ENCODE measurements at places on chromosomes 7 and 10.

DNA sequence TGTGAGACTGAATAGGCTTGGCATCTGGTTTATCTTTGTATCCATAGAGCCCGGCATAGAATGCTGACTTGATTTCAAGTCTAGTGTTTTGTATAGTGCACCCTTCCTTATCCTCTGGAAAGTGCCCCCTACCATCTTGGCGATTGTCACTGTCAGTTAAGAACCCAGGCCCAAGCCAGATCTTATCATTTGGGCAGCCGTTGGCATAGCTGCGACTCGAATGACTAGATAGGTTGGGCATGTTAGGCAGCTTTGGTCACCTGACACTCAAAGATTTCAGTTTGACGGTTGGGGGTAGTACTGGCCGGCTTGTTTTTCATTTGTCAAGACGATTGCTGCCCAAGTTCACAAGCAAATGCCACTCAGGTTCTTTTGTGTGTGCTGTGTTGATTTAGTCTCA lies 6.6 kb downstream of the NIPSNAP2 start:
- no peak for DNase-seq

GRCh38 chr7:15643000-15643705 lies 43.3 kb downstream of the MEOX2 start:
- DNase-seq: no peak

GRCh38 chr7:54080525-54080924 lies 461.6 kb upstream of the VSTM2A start:
- no peak for DNase-seq

- no peak for DNase-seq
Measured at GRCh38 chr10:11782793-11783557, 40.2 kb upstream of the PROSER2 start.

DNA sequence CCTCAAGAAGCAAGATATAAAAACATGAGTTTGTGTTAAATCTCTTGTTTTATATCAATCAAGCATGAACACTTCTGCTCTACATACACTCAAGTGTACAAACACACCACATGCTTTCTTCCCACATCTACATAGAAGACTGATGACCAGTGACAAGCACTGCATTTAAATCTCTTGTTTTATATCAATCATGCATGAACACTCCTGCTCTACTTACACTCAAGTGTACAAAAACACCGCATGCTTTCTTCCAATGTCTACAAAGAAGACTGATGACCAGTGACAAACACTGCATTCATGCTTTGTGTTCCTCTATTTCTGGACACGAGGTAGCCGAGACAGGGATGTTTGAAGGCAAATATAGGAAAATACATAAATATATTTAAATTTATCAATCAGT lies 642.0 kb upstream of the PFKP start:
- DNase-seq: no peak

- no peak for DNase-seq
Measured at GRCh38 chr10:13019280-13019679, 17.8 kb upstream of the CCDC3 start.

- DNase-seq: no peak
Measured at GRCh38 chr7:48781752-48782151, 142.6 kb upstream of the CDC14C start.

- DNase-seq: no peak
Measured at GRCh38 chr7:159024280-159024951, 120.3 kb downstream of the VIPR2 start.

DNA sequence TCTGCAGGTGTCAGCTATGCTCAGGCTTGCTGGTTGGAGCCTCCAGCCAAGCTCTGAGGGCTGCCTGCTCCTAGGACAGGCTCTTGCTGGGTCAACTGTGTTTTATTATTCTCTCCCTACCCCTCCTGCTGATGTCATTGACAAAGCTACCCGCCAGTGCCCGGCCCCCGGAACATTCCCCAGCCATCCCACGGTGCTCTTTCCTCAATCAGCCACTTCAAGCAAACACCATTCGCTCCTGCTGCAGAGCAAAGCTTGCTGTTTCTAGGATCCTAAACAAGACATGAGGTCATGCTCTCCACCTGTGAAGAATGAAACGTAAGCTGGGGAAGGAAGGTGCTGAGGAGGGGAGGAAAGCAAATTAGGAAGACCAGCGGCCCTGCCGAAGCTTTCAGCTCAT lies 2.1 kb upstream of the C10orf71 start:
- DNase-seq: no peak

GRCh38 chr7:9691286-9691685 lies 1257.9 kb downstream of the NXPH1 start:
- DNase-seq: no peak

- no peak for DNase-seq
Measured at GRCh38 chr7:28681693-28682310, 269.5 kb downstream of the CREB5 start.

DNA sequence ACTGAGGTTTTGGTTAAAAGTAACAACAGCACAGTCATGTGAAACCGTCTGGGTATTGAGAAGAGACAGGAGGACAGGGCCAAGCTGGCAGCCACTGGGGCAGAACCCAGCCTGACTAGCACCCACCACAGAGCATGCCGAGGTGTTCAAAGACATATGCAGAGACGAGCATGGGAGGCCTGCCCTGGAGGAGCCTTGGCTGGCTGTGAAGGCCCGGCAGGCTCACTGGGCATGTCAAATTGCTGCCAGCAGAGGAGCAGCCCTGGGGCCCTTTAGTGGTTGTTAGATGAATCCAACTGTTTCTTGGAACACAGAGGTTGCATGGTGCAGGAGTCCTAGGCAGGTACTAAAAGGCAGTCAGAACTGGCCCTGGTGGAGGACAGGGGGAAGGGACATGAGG lies 5.0 kb upstream of the GDF2 start:
- DNase-seq: no peak

DNA sequence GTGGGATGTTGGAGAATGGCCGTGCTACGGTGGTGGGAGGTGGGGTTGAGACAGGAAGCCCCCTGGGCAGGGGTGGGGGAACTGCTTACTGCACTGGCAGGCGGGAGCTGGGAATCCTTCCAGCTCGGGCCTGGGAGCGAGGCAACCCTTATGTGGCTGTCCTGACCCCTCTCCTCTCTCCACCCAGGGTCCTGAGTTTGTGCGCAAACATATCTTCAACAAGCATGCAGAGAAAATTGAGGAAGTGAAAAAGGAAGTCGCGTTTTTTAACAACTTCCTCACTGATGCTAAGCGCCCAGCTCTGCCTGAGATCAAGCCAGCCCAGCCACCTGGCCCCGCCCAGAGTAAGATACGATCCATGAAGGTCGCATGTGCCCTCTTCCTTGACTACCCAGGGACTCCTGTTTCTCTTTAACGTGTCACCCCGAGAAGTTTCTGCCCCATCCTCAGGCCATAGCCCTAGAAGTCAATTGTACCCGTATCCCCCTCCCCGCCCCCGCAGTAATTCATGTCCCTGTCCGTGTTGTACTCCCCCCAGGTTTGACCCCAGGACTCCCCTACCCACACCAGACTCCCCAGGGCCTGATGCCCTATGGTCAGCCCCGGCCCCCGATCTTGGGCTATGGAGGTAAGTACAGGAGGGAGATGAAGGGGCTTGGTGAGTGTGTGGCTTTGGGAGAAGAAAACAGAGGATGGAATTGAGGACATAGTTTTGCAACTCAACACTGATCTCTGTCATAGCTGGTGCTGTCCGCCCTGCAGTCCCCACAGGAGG lies 1.8 kb downstream of the UFSP1 start:
- DNase-seq: no peak

- DNase-seq: no peak
Measured at GRCh38 chr10:70418229-70418628, 14.3 kb downstream of the EIF4EBP2 start.

DNA sequence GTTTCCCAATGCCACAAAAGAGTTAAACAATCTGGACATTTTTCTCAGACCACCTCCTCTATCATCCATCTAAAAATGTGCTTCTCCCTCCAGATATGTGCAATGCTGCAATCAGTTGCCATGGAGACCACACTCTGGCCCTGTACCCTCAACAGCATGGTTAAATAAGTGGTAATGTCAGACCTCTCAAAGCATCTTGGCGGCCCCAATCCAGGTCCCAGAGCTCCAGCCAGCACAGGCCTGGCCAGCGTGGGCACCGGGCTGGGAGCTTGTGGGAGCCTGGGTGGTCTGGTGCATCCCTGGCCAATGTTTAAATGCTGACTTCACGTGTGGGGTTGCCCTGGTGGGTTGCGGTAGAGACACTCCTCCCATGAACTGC lies 362.9 kb upstream of the ZNF32 start:
- no peak for DNase-seq

DNA sequence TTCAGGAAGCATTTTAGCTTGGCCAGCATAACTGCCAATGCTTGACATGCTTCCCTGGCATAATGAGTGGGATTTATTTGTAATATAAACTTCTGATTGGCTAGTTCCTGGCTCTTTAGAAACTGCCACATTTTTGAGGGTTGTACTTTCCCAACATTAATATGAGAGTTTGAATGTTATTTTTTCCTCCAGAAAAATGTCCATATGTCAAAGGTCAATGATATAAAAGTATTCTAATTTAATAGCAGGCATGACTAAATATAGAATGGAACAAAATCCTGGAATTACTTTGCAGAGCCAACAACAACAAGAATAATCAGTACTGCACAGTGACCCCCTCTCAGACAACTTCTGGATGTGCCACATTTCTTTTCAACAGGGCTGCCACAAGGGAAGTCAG lies 352.6 kb downstream of the PRPF18 start:
- no peak for DNase-seq

- no peak for DNase-seq
Measured at GRCh38 chr7:2518737-2519118, 846 bp upstream of the LFNG start.

DNA sequence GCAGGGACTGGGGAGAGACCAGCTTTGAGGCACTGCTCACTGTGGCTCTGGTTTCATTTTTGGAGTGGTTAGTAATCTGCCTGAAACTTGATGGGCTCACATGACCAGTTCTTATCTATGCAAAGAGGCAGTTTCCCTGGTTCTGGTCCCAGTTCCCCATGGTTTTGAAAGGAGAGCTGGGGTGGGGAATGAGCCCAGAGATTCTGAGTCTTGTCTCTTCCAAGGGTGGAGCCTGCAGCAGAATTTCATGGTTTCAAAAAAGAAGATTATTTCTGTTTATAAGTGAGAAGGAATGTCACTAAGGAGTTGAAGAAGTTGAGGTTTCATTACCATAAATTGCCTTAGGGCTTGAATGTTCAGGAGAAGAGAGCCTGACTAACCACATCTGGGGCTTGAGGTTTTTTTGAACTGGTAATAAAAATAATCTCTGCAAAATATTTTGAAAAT lies 190.2 kb upstream of the HABP2 start:
- no peak for DNase-seq

DNA sequence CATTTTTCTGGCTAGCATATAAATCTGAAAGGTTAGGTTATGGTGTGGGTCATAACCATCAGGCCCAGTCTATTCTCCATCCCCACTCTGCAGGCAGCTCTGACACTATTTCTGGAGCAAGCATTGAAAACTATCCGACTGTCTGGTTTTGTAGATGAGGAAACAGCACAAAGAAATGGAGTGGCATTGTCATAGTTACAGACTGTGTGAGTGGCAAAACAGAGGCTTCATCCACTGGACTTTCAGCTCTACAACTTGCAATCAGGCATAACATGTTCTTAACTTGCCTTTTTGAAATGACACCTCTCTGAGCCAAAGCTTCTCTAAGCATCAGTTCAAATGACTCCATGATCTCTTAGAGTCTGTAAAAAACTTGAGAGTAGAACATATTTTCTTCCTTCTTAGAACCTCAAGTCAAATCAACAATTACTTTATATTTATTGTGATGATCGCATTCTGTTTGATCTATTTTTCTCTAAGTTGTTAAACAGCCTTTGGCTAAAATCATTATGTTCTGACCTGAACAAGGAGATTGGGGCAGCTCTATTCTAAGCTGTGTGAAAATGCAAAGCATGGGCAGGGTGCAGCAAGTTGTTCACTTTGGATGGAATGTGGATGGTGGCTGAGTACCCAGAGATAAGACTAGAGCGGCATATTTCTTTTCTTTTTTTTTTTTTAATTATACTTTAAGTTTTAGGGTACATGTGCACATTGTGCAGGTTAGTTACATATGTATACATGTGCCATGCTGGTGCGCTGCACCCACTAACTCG lies 68.5 kb downstream of the LRRC4 start:
- DNase-seq: no peak

- DNase-seq: no peak
Measured at GRCh38 chr7:80637454-80637853, 988 bp upstream of the CD36 start.

DNA sequence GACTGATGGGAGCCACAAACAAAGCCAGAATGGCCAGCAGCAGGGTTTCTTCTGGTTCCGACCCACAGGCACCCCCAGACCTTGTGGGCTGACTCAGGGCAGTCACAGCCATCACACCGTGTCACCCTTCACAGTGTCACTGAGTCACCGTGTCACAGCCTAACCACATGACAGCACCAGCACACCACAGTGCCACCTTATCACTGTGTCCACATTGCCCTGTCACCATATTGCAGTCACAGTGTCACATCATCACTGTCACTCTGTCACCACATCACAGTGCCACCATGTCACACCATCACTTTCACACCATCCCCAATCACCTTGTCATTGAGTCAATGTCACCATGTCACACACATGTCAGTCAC lies 77.0 kb downstream of the OAT start:
- DNase-seq: no peak

DNA sequence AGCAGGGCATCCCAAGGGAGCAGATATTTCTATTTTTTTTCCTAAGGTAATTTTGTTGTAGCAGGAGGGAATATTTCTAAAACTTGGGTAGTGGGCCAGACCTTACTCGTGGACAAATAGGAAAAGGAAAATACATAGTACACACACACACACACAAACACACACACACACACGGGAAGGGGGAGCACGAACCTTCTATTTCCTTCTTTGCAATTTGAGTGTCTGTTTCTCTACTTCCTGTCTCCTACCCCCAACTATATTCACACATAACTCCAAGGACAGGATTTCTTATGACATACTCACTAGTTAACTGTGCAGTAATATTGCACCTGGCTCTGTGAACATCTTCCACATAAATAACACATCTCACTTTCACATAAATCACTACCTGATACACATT lies 4.4 kb downstream of the LDB1 start:
- DNase-seq: no peak

DNA sequence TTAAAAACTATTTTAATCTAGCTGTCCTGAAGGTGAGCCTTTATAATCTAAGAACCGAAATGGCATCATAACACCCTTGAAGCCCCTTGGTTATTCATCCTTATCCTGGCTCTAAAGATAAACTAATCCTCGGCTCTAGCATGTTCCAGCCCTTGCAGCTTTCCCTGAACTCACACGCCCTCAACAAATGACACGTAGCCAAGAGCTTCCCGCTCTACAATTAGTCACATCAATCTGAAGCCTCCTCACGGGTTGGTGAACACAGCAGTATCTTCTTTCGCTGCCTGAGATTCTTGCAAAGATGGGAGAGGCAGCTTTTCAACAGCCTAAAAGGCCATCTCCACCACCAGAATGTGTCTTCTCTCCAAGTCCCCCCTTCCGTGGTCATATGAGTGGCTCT lies 4.1 kb downstream of the FRMD4A start:
- no peak for DNase-seq

DNA sequence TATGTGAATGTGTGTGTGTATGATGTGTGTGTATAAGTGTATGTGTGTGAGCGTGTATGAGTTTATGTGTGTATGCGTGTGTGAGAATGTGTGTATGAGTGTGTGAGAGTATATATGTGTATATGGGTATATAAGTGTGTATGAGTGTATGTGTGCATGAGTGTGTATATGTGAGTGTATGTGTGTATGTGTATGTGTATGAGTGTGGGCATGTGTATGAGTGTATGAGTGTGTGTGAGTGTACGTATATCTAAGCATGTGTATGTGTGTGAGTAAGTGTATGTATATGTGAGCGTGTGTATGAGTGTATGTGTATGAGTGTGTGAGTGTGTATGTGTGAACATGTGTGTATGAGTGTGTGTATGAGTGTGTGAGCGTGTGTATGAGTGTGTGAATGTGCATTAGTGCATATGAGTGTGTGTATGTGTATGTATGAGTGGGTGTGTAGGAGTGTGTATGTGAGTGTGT lies 12.9 kb downstream of the SLC13A4 start:
- no peak for DNase-seq
